ENCODE measurements at places on chromosomes 5 and 9.

DNA sequence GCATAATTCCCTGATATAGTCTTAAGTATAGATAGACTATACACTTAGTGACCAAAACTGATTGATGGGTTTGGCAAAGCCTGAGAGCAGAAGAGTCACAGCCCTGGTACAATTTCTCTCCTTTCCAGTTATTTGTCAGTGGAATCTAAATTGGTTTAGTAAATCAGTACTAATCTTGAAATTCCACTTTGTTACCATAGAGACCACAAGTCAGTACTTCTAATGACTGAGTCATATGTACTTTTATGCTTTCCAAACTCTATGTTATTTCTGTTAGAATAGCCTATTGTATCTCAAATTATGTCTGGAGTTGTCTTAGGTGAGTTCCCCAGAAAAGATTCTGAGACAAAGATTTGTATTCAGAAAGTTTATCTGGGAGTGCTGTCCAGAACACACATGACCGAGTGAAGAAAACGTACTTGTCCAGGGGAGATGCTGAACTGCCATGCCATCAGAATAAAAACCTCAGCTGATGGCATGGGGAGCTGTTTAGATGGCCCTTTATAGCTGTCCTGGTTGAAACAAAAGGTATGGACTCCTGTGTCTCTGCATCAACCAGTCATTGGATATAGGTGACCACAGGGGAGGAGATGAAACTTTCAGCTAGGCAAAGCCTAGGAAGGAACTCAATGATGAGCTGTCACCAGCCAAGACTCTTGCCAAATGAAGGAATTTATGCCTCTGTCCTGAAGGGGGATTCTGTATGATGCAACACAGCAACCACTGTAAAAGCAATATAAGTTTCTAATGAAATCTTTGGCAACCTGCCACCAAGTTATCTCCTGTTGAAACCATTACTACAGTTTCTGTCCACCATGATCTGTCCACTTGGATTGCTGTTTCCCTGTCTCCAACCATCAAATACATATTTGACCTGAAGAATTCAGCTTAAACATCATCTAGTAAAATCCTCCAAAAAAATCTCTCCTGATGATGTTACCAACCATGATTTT, 18.0 kb upstream of the SMC2 start:
- no peak for DNase-seq

- no peak for DNase-seq
Observed at GRCh38 chr5:153985498-153985897, 53.2 kb downstream of the FAM114A2 start.

- no peak for DNase-seq
Observed at GRCh38 chr5:114898602-114899001, 271.1 kb downstream of the TRIM36 start.

DNA sequence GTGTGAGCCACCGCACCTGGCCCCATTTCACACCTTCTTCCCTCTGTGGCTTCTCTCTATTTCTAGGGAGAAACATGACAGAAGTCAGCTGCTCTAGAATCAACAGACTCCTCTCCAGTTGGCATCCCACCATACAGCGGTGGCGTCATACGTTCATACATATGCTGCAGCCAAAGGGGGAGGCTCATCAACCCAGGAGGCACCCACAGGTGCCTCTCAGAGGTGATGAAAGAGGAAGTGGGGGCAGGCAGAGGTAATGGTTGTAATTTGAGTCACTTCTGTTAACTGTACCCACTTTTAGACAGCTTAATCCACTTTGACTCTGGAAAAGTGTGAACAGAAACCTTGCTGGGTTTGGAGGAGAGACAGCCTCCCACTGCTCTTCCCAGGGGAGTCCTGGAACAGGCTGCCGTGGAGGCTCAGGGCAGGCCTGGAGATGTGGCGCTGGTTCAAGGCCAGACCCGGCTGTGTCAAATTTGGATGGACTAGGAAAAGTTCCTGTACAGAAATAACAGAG, 47.3 kb upstream of the SUB1 start:
- no peak for DNase-seq

- no peak for DNase-seq
Observed at GRCh38 chr5:115551415-115551814, 6.8 kb upstream of the FEM1C start.

GRCh38 chr9:38316166-38316780, 76.2 kb upstream of the ALDH1B1 start:
- no peak for DNase-seq

DNA sequence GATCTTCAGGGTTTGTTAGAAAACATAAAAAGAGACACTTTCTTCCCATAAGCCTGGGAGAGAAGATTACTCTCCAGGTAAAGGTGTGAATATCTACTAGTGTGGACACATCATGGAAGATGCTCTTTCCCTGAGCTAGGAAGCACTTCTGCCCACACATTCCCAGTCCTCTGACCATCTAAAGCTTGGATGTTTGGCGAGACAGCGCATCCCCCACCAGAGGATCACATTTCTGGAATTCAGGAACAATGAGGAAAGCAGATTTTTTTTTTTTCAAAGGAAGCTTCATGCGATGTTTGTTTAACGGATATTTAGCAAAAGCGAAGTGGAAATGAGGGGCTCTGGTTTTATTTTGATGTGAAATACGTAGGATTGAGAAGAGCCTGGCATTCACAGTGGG, 6.2 kb downstream of the SVEP1 start:
- DNase-seq, result no peak

DNA sequence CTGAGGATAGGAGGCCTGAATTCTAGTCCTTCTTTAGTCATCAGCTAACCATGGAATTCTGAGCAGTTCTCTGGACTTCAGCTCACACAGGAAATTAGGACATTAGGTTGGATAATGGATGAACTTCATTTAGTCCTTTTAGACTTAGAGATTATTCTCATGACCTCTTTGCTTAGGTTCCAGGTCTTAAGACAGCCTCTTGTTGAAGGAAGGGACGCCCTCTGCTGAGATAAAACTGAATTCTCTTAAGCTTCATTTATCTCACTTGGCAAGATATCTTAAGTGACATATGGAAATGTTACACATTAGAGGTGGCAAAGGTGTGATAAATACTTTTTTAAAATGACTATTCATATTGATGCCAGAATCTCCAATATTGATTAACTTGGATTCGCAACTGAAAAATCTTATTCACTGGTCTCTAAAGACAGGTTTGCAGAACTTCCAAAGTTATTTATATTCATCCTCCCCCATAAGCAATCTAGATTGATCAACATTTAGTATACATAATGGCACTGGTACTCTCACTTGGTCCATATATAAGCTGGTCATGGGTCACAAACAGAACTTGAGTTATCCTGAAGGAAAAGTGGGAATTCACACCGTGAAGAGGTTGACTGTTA, 16.9 kb upstream of the ZNF366 start:
- DNase-seq, result no peak

- DNase-seq, result no peak
Observed at GRCh38 chr9:38224941-38225340, 155.9 kb upstream of the SHB start.

DNA sequence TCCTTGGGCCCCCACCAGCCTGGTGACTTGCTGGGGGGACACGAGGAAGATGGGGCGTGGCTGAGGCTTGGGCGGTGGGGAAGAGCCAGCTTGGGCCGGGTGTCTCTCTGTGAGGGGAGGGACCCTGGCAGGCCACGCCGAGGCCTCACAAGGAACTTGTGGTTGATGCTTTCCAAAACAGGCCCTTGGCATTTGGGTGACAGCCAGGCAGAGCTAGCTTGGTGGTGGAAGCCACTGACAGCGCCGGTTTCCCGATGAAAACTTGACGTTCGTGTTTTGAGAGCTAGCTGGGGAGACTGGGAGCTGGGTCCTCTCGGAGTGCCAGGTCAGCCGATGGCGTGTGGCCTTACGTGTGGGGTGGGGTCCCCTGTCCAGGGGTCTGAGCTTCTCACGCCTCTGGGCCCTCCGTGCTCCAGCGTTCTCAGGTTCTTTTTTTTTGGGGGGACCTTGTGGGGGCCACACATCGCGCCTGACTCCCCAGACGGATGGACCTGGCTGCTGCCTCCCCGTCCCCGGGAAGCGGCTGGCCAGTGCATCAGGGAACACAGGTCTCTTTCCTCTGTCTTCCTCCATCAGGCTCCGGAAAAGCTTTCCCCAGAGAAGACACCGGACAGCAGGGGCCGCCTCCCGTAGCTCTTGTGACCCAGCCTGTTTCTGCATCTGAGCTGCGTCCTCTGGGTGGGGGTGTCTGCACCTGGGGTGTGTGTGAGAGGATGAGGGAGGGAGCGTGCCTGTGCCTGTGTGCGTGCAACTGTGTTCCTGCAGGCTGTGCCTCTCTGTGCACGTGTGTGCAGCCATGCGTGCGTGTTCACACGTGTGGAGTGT, 129.3 kb upstream of the LPCAT1 start:
- no peak for DNase-seq

Data from stimulated activated CD8-positive, alpha-beta memory T cell treated with anti-CD3 and anti-CD28 coated beads, Interleukin-15, amount 100 ng/mL, for 1 hour (primary cell).